NCI-H1417 treated with DMSO at 0.1 percent for 48 hours (cell line): ENCODE measurements at places on chromosomes 4 and X.

GRCh38 chrX:71081330-71082123 is 13.4 kb upstream of the SNX12 start:
- no peak for DNase-seq

- DNase-seq = no peak
Measured at GRCh38 chr4:16707874-16708273, 190.6 kb downstream of the LDB2 start.

- DNase-seq = no peak
Measured at GRCh38 chr4:113730467-113731216, 30.9 kb downstream of the CAMK2D start.

DNA sequence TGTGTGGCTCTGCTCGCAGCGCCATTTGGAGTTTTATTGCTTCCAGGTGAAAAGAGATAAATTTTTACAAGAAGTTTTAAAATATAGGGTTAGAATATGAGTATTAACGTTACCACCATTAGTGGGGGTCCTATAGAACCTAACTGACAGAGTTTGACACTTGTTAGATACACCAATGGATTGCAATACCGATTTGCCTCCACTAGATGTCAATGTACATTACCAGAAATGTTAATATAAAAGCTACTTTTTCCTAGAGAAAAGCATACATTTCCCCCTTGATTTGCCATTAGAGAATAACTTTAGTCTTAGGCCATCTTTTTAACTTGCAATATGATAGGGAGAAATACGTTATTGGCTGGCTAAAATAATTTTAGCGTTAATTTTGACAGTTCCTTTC is 108.4 kb downstream of the LINC00632 start:
- DNase-seq = peak; percentile 3

- DNase-seq = no peak
Measured at GRCh38 chr4:182207830-182208396, 35.3 kb upstream of the TENM3 start.

GRCh38 chr4:162010362-162010761 is 153.4 kb downstream of the FSTL5 start:
- DNase-seq = no peak

- DNase-seq = no peak
Measured at GRCh38 chr4:16310606-16311005, 84.3 kb upstream of the TAPT1 start.

GRCh38 chr4:100591161-100591876 is 73.5 kb upstream of the EMCN start:
- DNase-seq = no peak

DNA sequence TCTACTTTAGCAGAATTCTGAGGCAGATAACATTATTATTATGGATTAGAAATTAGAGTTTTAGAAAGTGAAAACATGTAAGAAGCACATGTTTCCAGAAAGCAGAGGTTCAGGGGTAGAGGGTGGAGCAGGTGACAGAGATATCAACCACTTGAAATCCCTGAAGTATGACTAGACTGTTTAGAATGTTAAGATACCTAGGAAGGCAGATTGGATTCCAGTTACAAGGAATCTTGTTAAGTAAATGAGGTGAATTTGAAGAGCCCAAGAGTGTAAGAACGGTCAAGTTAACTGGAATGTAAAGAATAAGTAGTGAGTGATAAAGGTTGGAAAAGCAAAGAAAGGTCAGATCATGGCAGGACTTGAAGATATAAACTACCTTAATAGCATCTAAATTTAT is 37.6 kb downstream of the ARSJ start:
- DNase-seq = no peak

- no peak for DNase-seq
Measured at GRCh38 chr4:189656641-189657040, 284.0 kb upstream of the FRG1 start.

DNA sequence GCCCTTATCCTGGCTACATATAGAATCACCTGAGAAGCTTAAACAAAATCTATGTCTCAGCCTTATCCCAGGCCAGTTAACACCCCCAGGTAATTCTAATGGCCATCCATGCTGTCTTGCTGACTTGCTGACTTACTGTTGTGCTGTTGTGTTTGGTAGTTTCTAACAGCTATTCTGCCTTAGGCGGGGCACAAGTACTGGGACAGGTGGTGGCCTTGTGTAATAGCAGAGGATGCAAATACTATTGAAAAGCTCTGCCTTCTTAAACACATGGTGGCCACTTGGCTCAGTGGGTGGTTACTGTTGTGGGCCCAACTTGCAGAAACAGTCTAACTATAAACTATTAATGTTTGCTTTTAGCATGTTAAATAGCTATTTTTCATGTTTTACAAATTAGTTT is 56.2 kb downstream of the CDS1 start:
- no peak for DNase-seq

GRCh38 chrX:11724122-11725017 is 33.7 kb upstream of the MSL3 start:
- no peak for DNase-seq

DNA sequence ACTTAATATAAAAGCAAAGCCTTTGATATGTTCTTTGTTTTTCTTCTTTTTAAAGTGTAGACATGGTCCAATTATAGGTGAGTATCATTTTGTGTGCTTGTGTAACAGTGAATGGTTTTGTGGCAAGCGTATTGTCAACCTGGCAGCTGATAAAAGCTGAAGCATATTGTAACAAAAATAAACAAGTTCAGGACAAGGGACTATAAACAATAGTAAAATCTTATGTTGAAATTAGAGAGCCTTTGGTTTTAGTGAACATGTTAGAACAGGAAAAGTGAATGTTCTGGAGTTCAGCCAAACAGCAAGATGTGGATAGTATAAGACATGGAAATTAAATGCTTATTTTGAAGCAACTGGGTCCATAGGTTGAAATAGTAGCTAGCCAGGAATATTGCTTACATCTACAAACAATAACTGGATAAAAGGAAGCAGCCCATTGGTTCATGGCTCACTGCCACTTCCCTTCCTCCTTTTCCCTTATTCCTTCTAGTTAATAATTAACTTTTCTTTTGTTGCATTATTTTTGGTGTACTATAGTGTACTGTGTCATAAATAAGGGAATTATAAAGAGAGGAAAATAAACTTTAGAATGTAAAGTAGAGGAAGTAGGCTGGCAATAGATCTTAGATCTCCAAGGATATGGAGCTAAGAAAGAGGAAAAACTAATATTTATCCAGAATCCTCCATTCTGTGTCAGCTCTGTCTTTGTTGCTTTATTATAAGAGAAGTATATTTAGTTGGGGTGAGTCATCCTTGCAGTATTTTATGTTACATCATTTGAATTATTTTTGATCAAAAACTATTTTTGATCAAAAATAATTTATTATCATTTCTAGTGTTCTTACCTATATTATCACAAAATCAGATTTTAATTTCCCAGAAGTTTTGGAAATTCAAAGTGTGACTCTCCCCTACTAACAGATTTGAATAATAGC is 65.6 kb downstream of the MRPL1 start:
- no peak for DNase-seq

GRCh38 chr4:53161051-53161786 is 204.6 kb downstream of the SCFD2 start:
- DNase-seq = no peak

DNA sequence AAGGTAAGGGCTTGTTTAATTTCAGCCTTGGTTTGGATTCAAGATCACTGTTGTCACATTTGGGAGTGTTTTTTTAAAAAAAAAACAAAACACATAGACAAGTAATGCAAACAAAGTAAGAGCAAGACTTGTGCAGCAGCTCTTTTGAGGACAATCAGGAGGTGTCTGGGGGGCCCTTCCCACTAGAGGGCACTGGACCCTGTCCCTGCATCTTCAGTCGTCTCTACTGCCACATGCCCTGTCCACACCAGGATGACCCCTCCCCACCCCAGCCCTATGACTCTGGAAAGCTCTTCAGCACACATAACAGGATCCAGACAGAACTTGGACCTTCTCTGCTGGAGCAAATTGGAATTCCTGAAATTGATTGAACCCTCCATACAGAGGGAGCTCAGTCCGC is 71.0 kb downstream of the USP46 start:
- DNase-seq = no peak

GRCh38 chr4:163621821-163622220 is 127.3 kb downstream of the TMA16 start:
- DNase-seq = no peak

DNA sequence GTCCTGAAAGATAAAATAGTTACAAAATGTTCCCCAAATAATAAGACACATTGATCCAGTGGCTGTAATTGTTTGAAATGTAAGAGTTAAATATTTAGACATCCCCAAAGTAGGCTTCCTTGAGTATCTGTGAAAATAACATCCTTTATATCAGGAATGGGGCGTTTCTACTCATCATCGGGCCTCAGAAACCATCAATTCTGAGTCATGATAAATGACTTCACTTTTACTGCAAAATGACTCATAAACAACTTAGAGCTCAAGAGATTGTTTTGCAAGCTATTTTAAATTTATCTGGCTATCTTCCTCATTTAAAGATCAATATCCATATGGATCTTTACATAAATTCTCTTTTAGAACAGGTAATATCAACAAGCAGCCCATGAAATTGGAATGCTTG is 369.4 kb upstream of the CNKSR2 start:
- no peak for DNase-seq
